ENCODE measurements at places on chromosomes 1 and 21.

- DNase-seq, result no peak
Observed at GRCh38 chr1:233022246-233022645, 71.8 kb downstream of the NTPCR start.

DNA sequence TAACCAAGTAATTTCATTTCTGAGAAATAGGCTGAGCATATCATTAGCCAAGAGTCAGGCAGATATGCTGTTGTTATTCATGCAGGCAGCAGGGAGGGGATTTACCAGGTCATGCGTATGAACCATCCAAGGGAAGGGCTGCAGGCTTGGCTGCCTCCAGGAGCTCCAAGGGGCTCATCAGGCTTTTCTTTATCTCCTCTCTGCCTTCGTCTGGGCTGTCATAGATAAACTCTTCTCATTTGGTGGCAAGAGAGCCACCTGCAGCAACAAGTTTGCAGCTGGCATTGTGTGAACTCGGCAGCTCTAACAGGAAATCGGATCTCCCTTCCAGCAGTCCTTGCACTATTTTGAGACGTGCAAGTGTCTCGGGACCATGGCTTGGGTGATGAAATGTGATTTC, 7.5 kb downstream of the CCDC27 start:
- no peak for DNase-seq

GRCh38 chr1:97802011-97802410, 118.8 kb downstream of the DPYD start:
- no peak for DNase-seq

DNA sequence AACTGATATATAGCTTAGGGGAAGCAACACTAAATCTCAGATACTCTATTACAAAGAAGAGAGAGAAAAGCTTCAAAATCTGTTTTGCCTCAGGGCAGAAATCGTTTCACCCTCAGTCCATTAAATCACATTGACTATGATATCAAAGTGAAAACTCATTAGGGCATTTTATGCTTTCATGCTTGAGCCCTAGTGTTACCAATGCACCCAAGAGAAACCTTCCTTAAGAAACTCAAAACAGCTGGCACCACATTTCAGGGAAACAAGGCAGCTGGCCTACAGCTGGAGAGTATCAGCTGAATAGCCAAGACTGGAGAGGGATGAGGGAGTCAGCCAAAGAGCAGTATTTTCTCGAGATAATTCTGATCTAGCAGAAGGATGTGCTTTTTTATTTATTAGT, 14.9 kb downstream of the COLGALT2 start:
- no peak for DNase-seq

DNA sequence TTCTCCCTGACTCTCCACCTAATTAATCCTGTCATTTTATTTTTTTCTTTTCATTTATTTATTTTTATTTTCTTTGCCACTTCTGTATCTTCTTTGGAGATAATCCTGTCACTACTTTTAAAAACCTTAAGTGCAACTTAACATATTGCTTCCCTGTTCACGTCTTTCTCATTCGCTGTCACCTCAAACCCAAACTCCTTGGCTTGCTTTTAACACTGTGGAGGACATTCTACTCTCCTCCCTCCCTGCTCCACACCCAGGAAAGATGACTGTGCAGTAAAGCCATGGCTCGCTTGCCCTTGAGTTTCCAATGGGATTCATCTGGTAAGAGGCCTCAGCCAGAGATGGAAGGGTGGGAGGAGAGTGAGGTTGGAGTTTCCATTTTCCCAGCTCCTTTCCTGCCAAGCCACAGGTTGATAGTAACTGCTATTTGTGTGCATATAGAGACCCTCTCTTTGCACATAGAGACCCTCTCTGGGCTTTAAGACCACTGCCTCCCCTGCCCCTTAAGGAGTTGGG, 6.4 kb upstream of the BRWD1 start:
- DNase-seq, result no peak

All from activated CD4-positive, alpha-beta T cell treated with anti-CD3 and anti-CD28 coated beads, Interleukin-10, Interleukin-2, amounts not matched to agents 100 ng/mL and 50 ng/mL, durations not matched to agents 16 hours and 8 hours (primary cell).